ENCODE measurements at places on chromosomes 11 and 22.
A peak's percentile ranks its signal among the peaks of the same experiment; 100 is the strongest.

DNA sequence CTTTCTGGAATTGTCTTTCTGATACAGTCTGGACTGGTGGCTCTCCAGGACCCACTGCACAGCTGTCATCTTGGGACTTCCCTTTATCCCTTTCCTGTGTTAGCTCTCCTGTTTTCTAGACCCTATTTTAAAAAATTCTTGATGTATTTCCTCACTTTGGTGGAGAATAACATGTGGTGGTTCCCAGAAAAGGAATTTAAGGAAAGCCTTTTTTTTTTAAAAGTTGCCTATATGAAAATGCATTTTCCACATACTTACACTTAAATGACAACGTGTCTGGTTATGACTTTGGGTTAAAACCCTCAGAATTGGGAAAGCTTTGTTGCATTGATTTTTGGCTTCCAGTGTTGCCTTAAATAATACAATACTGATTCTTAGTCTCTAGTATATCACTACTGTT, 400.7 kb downstream of the TMEM135 start:
- DNase-seq, result no peak

DNA sequence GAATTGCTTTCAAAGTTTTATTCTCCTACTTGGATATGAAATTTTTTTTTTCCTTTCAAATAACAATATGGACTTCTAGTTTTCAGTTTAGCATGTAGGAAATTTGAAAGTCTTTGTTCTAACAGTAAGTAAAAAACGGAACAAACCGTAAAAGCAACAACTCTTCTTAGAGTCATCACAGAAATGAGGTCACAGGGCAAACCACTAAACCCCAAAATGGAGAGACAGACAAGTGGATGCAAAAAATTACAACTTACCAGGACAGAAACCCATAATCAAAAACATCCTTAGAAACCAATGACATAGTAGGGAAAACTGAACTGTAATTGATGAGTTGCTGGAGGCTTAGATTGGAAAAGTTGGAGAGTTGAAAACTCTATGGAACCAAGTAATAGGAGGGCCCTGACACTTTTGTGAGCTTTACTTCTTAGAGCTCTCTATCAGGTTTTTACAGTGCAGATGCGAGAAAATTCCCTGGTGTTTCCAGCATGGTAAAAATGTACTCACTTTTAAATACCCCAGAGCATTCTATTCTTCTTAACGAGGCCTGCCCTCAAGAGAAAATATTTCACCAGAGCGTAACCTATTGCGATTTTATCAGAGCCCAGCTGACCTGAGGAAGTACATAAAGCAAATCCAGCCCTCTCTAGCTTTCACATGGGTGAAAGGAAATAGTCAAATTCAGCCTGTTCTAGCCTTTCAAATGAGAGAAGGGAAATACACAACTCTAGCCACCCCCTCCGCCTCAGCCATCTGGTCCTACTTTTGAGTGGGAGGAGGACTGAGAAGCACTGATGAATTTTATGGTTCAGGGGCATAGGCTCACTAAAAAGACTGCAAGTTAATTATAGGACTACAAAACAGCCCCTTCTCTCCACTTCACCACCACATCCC, 39.1 kb downstream of the CASP12 start:
- DNase-seq, result no peak

GRCh38 chr11:64908766-64909165, 8.2 kb downstream of the ATG2A start:
- DNase-seq, result no peak

DNA sequence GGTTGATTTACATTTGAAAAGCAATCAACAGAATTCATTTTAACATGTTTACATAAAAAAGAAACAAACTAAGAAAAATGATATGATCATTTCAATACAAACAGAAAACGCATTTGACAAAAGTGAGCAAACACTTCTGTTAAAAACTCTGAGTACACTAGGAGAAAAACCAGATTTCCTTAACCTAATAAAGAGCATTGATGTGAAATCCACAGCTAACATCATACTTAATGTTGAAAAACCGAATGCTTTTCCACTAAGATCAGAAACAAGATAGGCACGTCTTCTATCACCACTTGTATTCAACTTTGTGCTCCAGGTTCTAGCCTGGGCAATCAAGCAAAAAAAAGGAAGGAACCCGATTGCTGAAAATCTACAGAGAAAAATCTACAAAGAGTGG, 227.6 kb downstream of the SBF2 start:
- DNase-seq, result no peak

DNA sequence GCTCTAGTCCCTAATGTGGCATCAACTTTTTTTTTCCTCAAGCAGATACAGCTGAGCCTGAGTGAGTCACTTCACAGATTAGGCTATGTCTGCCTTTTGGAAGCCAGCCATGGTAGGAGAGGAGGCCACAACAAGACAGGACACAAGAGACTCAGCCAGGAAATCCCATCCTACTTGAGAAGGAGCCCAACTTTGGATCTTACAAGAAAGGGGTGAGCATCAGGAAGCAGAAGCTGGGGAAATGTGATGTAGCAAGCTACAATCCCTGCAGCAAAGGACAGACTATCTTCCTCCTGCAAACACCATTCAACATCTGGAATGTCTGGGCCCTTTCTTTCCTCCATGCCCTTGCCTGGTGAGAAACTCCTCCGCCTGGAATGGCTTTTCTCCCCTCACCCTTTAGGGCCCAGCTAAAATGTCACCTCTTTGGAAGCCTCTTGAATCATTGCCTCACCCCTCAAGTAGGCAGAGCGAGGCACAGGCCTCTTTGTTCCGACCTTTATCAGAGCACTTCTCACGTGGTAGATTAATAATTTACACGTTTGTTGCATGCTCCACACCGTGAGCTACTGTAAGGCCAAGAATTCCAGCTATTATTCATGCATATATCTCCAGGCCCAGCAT, 156.4 kb upstream of the PITPNB start:
- no peak for DNase-seq

GRCh38 chr11:22677153-22677903, 10.9 kb downstream of the GAS2 start:
- DNase-seq, result no peak

DNA sequence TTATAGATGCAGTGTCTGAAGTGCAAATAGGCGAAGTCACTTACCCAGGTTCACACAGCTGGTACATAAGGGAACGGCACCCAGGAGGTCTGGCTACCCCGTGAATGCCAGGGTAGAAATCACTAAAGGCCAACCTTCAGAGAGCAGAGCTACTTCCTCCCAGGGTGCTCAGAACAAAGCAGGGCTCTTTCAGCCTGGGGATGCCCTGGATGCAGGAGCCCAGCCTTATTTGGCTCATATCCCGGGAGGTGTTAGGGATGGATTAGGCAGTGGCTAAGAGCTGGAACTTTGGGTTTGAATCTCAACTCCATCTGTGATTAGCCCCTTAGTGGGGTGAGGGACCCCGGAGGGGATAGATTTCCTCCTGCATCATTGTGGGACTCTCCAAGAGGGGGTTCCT, 33.1 kb upstream of the ASPHD2 start:
- DNase-seq, result no peak

GRCh38 chr11:98358551-98358950, 662.2 kb upstream of the CNTN5 start:
- DNase-seq, result no peak

- peak; percentile 71 for DNase-seq
Measured at GRCh38 chr11:35237860-35238715, 99.1 kb downstream of the CD44 start.

DNA sequence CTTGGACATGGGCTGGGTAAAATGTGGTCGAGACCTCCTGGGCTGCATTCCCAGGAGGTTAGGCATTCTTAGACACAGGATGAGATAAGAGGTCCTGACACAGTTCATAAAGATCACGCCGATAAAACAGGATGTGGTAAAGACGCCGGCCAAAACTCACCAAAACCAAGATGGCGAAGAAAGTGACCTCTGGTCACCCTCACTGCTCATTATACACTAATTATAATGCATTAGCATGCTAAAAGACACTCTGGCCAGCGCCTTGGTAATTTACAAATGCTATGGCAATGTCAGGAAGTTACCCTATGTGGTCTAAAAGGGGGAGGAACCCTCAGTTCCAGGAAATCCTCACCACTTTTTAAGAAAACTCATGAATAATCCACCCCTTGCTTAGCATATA, 983.3 kb downstream of the OPCML start:
- no peak for DNase-seq

GRCh38 chr11:31844351-31844750, 33.2 kb upstream of the PAX6 start:
- no peak for DNase-seq

- DNase-seq, result no peak
Measured at GRCh38 chr22:42808521-42808920, 48.6 kb downstream of the ARFGAP3 start.

All from NCI-H1930 (cell line).